ENCODE measurements at places on chromosomes 6 and 20.

DNA sequence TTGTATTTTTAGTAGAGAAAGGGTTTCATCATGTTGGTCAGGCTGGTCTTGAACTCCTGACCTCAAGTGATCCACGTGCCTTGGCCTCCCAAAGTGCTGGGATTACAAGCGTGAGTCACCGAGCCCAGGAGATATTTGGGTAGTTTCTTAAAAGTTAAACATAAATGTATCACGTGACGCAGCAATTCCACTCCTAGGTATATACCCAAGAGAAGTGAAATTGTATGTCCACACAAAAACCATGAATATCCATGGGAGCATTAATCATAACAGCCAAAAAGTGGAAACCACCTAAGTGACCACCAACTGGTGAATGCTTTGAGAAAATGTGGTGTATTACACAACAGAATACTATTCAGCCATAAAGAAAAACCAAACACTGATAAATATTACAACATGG, 164.8 kb downstream of the MRPL14 start:
- DNase-seq, result no peak

- no peak for DNase-seq
Observed at GRCh38 chr6:155646443-155646842, 190.8 kb upstream of the NOX3 start.

DNA sequence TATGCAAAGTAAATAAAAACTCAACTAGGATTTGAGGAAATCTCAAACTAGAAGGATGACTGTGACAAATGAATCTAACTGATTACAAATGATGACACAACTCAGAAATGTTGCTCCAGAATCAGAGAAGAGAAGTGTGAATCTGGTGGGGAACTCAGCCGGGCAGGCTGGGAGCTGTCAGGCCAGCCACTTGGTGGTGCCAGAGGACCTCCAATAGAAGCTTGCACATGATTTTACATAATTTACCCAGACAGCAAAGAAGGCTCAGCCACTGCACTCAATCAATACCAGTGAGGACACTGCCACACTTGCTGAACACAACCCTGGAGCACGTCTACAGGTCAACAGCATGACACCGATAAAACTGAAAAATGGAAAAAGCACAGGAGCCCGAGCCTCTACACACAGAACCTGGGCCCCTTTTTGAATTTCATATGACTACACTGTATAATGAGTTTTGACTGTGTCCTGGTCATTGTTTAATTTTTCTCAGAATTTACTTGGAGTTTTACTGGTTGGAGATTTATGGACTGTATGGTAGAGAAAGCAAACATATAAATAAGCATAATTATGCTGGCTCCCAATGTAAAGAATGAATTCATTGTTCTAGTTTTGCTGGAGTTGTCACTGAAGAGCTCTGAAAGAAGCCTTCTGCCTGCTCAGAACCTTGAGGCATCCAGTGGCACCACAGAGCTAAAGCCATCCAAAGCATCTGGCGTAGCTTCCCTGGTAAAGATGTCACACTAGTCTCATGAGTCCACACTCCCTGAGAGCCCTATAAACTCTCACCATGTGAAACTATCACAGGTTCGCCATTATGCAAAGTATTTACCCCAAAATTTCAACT, 296.5 kb downstream of the THBS2 start:
- peak; percentile 77 for DNase-seq

DNA sequence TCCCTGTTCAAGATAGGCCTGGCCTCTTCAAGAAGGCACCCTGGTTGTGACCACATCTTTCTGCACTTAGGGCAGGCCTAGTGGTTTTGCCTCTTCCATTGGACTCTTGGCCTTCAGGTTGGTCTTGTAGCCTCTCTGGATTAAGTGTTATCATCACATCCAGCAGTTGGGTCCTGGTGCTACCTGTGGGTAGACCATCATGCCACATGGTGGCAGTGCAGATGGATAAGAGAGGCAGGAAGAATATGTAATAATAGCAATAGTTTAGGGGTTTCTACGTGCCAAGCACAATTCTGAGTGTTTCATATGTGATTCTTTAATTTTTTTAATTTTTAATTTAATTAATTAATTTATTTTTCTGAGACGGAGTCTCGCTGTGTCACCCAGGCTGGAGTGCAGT, 28.5 kb upstream of the SNRPB2 start:
- peak; percentile 32 for DNase-seq

- peak; percentile 71 for DNase-seq
Observed at GRCh38 chr20:3239026-3239866, at the start of gene SLC4A11. Gene SLC4A11, minus strand, starts transcription at chr20:3239190. Its CDS starts 53 bp downstream, at chr20:3239137.
